Anterior cingulate cortex (tissue), 58 donors: ENCODE measurements at places on chromosomes 4 and X.
A peak's percentile ranks its signal among the peaks of the same experiment; 100 is the strongest.

GRCh38 chr4:46389301-46389775, 590 bp downstream of the GABRA2 start:
- DNase-seq = peak; percentile 35

- DNase-seq = no peak
These were observed 164.0 kb downstream of the STK32B start for GRCh38 chr4:5215321-5215720.

DNA sequence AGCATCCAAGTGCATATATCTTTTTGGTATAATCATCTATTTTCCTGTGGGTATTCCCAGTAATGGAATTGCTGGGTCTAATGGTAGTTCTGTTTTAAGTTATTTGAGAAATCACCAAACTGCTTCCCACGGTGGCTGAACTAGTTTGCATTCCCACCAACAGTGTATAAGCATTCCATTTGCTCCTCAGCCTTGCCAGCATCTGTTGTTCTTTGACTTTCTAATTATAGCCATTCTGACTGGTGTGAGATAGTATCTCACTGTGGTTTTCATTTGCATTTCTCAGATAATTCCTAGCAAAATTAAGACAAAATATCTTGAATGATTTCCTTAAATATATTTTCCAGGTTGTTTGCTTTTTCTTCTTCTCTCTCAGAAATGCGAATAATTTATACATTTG, 341.1 kb downstream of the GBA3 start:
- no peak for DNase-seq

- no peak for DNase-seq
These were observed 13.5 kb downstream of the PRKX start for GRCh38 chrX:3699821-3700381.

DNA sequence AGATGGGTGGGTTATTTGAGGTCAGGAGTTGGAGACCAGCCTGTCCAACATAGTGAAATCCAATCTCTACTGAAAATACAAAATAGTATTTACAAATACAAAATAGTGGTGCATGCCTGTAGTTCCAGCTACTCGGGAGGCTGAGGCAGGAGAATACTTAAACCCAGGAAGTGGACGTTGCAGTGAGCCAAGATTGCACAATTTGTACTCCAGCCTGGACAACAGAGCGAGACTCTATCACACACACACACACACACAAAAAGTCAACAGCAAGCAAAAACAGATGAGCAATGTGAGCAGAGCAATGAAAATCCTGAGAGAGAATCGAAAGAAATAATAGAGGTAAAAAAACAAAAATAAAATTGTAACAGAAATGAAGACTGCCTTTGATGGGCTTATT, 168.8 kb downstream of the PCDH18 start:
- DNase-seq = no peak
